ENCODE measurements at places on chromosomes 11 and 22. TPM values are rescaled to one million over a fixed set of nuclear protein-coding genes. Genes with fewer than 3 reads are reported as not detected.
A peak's percentile ranks its signal among the peaks of the same experiment; 100 is the strongest.

DNA sequence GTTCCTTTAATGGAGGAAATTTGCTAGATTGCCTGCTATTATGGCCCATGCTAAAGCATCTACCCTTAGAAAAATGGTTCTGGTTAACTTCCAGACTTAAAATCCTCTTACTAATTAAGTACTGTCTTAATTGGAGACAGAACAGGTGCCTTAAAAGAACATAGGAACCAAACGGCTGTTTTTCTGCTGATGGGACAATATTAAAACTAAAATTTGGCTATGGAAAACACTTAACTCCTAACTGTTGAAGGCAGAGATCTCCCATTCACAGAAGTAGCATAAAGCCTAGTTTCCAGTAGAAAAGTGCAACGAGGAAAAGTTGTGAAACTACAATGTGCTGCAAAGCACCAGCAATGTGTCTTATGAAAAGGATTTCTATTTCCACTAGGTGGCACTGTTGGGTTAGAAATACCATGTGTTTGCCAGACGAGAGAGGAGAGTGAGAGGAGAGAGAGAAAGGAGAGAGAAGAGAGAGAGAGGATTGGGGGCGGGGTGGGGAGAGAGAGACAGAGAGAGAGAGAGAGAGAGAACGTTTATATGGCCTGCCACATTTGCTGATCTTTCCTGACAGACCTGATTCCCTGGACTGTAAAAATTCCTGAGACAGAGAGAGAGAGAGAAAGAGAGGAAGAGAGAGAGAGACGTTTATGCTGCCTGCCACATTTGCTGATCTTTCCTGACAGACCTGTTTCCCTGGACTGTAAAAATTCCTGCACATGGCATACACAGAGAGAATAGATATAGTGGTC is 51.5 kb downstream of the FAM181B start:
- peaks cover 21% of the 10 kb centered on the region for H3K27me3 ChIP-seq
- H3K27ac ChIP-seq: no peak overlapping the region
- no peak overlapping the region for H3K4me3 ChIP-seq
- H3K4me1 ChIP-seq: no peaks in the 10 kb centered on the region
- peaks cover 3% of the 10 kb centered on the region for H3K36me3 ChIP-seq

DNA sequence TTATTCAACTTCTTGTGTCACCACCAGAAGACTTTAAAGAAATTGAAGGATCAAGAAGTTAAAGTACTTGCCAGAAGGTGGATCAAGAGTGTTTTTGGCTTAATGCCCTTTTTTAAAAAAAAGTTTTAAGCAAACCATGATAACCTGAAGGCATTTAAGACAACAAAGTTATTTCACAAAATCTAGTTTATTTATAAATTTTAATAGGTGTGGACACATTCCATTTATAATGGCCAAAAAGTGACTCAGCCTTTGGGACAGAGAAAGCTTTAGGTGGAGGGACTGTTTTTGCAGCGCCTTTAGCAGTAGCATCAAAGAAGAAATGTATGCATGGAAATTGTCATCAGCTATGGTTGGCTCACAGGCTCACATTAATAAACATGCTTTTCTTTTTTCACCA is 17.9 kb downstream of the TCP11L1 start:
- H3K4me1 ChIP-seq: peaks cover 8% of the 10 kb centered on the region
- H3K36me3 ChIP-seq: peaks cover 24% of the 10 kb centered on the region
- H3K27me3 ChIP-seq: no peaks in the 10 kb centered on the region
- H3K27ac ChIP-seq: no peak overlapping the region

- H3K27me3 ChIP-seq: no peaks in the 10 kb centered on the region
- no peak overlapping the region for H3K4me3 ChIP-seq
- peak overlapping the region; percentile 71 for H3K27ac ChIP-seq
- peaks cover 17% of the 10 kb centered on the region for H3K36me3 ChIP-seq
- peaks cover 30% of the 10 kb centered on the region for H3K4me1 ChIP-seq
Observed at GRCh38 chr11:133929401-133930052, 27.2 kb downstream of the IGSF9B start.

DNA sequence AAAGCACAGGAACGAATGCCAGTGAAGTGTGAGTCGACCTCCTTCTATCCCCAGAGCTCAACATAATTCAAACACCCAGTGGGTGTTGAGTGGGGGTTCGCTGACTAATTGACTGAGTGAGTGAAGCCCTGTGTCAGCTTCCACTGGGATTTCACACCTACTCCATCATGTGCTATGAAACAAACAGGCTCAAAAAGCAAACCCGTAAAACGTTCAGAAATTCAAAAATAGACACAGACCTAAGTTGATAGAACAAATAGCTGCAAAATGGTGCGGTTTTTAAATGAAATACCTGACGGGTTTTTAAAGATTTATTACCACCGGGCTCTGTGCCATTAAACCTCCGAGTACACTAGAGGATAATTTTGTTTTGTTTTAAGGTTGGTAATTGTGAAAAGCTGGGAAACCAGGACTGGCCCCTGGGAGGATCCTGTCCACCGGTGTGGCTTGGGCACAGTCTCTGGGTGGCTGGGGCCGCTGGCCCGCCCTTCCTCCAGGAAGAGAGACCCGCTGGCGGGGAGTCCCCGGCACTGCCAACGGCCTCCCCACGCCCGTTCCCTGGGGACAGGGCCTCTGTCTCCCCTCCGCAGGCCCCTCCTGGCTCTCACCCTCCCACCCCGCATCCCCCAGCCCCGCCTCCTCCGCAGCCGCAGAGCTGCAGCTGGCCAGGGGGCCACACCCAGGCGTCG is 13.6 kb downstream of the KCNJ5 start:
- no peak for DNase-seq
- H3K27ac ChIP-seq: no peak overlapping the region
- peaks cover 12% of the 10 kb centered on the region for H3K4me1 ChIP-seq
- no peaks in the 10 kb centered on the region for H3K36me3 ChIP-seq
- H3K27me3 ChIP-seq: peaks cover 52% of the 10 kb centered on the region

The APOL4 gene
- total RNA-seq: 0.95 TPM

DNA sequence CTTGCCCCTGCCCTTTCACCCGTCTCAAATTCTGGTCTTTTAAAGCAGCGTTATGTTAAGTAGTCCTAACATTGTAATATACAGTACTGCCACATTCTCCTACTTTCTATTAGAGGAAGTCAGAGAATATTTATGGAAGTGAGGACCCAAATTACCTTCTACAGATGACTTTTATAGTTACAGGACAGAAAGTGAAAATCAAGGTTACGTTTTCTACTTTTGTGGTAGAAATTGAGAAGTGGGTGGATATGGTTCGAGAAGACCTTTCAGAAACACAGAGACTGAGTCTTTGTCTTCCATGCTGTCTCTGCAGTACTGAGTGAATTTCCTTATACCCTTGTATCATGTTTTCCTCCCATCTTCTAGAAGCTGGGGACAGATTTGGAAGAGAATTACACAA is 17.1 kb downstream of the SC5D start:
- DNase-seq: no peak
- H3K27ac ChIP-seq: peak overlapping the region; percentile 50
- H3K4me3 ChIP-seq: peak overlapping the region; percentile 22
- H3K27me3 ChIP-seq: no peaks in the 10 kb centered on the region

The SLCO2B1 gene
- not detected for total RNA-seq

All from activated naive CD8-positive, alpha-beta T cell treated with anti-CD3 and anti-CD28 coated beads for 36 hours (primary cell).